ENCODE measurements at places on chromosomes 12 and 14. TPM values are rescaled to one million over a fixed set of nuclear protein-coding genes. Genes with fewer than 3 reads are reported as not detected.
A peak's percentile ranks its signal among the peaks of the same experiment; 100 is the strongest.

The OR4E2 gene
- total RNA-seq, result not detected

The MGP gene
- total RNA-seq, result 215 TPM

The SLCO1B1 gene
- total RNA-seq, result not detected

The MAP3K9 gene
- 3.0 TPM for total RNA-seq

The FGD4 gene
- total RNA-seq, result 8.7 TPM

DNA sequence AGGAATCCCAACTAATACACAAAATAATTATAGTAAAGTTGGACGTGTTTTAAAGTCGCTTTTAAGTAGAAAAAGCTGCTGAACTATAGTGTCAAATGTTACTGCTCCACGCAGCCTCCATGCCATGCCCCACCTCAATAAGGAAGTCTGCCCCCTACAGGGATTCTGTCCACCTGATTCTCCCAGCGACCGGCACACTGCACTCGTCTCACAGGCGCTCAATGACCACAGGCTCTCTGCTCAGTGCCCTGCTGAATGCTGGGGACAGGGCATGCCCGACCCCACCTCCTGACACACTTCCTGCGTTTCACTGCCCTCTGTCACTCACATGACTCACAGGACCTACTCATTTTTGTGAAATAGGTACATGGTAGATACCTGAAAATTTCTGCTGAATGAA lies 48.9 kb downstream of the BDKRB1 start:
- no peaks in the 10 kb centered on the region for H3K27me3 ChIP-seq
- H3K27ac ChIP-seq, result no peak overlapping the region
- H3K4me3 ChIP-seq, result no peak overlapping the region
- peaks cover 8% of the 10 kb centered on the region for H3K4me1 ChIP-seq
- DNase-seq, result no peak
- H3K36me3 ChIP-seq, result peaks cover 23% of the 10 kb centered on the region

GRCh38 chr12:59407799-59408198 lies 188.0 kb upstream of the SLC16A7 start:
- DNase-seq, result no peak
- peaks cover 7% of the 10 kb centered on the region for H3K4me1 ChIP-seq
- peaks cover 18% of the 10 kb centered on the region for H3K27me3 ChIP-seq
- no peaks in the 10 kb centered on the region for H3K36me3 ChIP-seq
- no peak overlapping the region for H3K27ac ChIP-seq

DNA sequence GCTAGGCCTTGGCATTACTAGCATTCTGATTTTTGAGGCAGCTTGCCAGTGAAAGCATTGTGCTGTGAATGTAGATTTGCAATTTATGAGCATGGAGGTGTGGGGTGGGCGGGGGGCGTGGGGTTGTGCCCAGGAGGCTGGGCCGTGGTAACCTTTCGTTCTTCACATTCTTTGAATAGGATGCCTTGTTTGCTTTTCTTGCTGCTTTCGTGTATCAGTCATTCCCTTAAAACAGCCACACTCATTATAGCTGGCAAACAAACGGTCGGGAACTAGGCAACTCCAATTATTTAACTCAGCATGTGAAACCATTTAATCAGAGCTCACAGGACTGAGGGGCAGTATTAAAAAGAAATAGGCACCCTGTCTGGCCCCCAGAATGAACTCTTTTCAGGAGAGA lies 115.9 kb upstream of the PELI2 start:
- H3K27me3 ChIP-seq, result no peaks in the 10 kb centered on the region
- no peak overlapping the region for H3K4me3 ChIP-seq
- H3K27ac ChIP-seq, result peak overlapping the region; percentile 49
- no peak for DNase-seq

- peaks cover 13% of the 10 kb centered on the region for H3K27me3 ChIP-seq
- no peak overlapping the region for H3K4me3 ChIP-seq
- H3K27ac ChIP-seq, result no peak overlapping the region
- H3K36me3 ChIP-seq, result no peaks in the 10 kb centered on the region
- no peaks in the 10 kb centered on the region for H3K4me1 ChIP-seq
Measured at GRCh38 chr14:30243207-30243606, 315.6 kb upstream of the PRKD1 start.

GRCh38 chr12:127542391-127542790 lies 724.6 kb upstream of the TMEM132C start:
- H3K4me3 ChIP-seq, result no peak overlapping the region
- H3K4me1 ChIP-seq, result peaks cover 7% of the 10 kb centered on the region
- DNase-seq, result no peak
- H3K36me3 ChIP-seq, result no peaks in the 10 kb centered on the region

DNA sequence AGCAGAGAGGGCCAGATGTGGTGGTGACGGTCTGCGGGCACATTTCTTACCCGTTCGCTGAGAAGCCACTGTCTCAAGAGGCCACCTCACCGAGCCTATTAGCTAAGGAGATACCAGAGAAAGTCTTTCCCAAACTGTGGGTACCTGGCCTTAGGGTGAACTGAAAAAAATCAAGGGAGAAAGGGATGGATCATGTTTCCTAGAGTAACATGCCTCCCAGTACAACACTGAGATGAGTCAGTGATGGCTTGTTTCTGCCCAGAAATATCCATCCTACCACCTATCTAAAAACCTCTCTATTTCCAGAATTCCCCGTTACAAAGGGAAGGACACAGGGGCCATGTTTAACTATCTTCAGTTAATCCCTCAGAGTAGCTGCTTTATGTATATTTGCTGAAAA lies 83.7 kb downstream of the LMNTD1 start:
- no peaks in the 10 kb centered on the region for H3K36me3 ChIP-seq
- H3K27me3 ChIP-seq, result no peaks in the 10 kb centered on the region
- H3K27ac ChIP-seq, result no peak overlapping the region
- DNase-seq, result no peak

GRCh38 chr12:126676434-126676833 lies 1590.5 kb upstream of the TMEM132C start:
- no peak overlapping the region for H3K27ac ChIP-seq
- H3K36me3 ChIP-seq, result no peaks in the 10 kb centered on the region
- H3K27me3 ChIP-seq, result no peaks in the 10 kb centered on the region

DNA sequence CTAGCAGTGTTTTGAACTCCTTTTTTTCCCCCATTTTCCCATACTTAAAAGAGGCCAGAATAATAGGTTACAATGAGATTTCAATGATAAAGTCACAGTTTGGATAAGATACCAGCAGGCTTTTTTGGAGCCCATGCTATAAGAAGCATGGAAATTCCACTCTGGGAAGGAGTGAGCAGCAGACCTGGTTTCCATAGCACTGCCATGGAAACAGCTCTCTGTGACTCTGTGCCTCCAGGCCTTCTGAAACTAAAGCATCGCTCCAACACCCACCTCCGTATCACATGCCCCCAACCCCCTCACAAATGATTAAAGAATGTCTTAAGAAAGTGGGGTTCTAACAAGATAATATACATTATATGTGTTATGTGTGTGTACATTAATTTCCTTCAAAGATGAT lies 165.0 kb downstream of the GRIN2B start:
- H3K27ac ChIP-seq, result no peak overlapping the region
- H3K4me3 ChIP-seq, result no peak overlapping the region
- no peaks in the 10 kb centered on the region for H3K4me1 ChIP-seq
- no peaks in the 10 kb centered on the region for H3K36me3 ChIP-seq
- no peak for DNase-seq

DNA sequence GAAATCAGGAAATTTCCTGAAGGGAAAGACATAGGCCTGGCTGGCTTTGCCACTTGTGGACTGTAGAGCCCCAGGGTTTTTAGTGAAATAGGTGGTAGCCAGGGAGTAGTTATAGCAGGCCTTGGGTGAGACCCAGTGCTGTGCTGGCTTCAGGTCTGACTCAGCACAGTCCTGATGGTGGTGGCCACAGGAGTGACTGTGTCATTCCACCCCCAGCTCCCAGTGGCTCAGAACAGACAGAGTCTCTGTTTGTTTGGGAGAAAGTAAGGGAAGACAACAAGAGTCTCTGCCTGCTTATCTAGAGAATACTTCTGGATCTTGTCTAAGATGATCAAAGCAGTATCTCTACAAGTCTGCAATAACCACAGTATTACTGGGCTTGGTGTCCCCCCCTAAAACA lies 27.5 kb upstream of the OR6J1 start:
- H3K27me3 ChIP-seq, result no peaks in the 10 kb centered on the region
- H3K4me1 ChIP-seq, result peaks cover 40% of the 10 kb centered on the region
- no peak for DNase-seq
- H3K36me3 ChIP-seq, result peaks cover 5% of the 10 kb centered on the region
- no peak overlapping the region for H3K27ac ChIP-seq

DNA sequence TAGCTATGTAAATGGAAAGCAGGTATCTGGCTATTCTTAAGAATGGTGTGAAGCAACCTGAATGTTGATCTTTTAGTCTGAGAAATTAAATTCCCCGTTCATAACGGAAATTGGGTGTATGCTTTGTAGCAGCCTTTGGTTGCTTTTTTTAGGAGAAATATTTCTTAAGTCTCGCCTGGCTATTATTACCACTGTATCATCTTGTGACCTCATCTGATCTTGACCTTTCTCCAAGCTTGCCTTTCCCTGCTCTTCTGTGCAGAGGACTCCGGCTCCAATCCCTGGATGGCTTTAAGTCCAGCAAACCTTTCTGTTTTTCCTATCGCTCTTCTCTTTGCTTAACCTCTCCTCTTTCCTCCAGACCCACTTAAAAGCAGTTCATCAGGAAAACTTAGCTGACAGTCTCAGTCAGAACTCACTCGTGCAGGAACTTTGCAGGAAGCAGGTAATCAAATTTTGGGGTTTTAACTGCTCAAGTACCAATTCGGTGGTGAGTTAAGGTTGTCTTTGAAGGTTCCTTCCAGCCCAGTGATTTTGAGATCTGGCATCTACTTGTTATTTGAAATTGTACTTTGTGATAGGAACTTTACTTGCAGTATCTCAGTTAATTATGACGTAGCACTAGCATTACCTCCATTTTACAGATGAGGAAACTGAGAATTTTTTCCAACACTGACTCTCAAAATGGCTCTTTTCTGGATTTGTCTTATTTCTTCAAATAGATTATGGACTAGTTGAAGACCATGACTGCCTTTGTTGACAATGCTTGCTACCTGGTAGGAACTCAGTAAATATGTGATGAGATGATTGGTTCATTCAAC lies 14.1 kb downstream of the PPFIBP1 start:
- H3K36me3 ChIP-seq, result peaks cover 3% of the 10 kb centered on the region
- no peaks in the 10 kb centered on the region for H3K27me3 ChIP-seq
- peaks cover 55% of the 10 kb centered on the region for H3K4me1 ChIP-seq
- H3K4me3 ChIP-seq, result no peak overlapping the region
- no peak overlapping the region for H3K27ac ChIP-seq

DNA sequence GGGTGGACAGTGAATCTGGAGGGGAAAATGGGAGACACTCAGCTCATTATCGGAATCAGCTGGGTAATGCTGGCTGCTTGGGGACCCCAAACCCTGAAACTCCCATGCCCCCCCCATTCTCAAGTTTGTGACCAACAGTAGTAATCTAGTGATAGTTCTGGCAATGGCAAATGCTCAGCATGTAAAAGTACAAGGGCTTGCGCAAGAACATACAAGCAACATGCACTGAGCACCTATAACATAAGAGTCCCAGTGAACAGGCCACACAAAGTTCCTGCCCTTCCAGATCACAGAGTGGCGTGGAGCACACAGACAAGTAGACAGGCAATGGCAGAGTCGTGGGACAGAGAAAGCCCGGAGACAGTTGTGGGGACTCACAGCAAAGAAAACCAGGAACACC lies 407.9 kb downstream of the MED13L start:
- no peaks in the 10 kb centered on the region for H3K4me1 ChIP-seq
- H3K27me3 ChIP-seq, result peaks cover 49% of the 10 kb centered on the region
- H3K27ac ChIP-seq, result no peak overlapping the region
- DNase-seq, result no peak

Data from chondrocyte (in vitro differentiated cells).